Activated gamma-delta T cell (primary cell): ENCODE measurements at places on chromosomes 12 and 14.

DNA sequence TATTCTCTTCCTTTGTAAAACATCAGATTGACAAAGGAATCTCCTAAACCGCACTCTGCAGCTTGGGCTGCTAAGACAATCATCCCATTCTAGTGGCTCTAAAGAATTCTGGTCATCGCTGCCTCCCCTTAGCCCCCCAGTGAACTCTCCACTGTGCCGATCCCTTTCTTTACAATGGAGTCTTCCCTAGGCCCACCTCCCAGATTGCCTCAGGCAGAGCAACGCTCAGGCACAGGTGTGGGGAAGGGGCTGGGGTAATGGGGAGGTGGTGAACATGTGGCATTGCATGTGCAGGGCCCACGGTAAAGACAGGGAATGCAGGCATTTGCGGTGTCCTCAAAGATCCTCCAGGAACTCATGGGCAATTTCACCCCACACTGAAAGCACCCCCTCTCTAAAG, 86.3 kb downstream of the PLEKHG3 start:
- DNase-seq, result no peak

DNA sequence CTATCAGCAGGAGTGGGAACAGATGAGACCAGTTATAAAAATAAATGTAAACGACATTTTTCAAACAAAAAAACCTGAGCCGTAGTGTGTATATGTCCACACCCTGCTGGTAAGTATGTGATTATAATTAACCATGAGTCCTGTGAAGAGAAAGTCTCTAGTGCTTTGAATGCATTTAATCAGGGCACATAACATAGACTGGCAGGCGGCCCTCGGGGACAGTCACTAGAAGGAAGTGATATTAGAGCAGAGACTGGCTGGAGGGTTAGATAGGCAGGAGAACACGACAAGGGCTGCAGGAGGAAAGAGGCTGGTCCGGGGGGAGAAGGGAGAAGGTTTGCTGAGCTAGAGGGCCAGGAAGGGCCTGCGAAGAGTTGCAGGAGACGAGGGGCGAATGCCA, 23.8 kb upstream of the ELK3 start:
- no peak for DNase-seq

DNA sequence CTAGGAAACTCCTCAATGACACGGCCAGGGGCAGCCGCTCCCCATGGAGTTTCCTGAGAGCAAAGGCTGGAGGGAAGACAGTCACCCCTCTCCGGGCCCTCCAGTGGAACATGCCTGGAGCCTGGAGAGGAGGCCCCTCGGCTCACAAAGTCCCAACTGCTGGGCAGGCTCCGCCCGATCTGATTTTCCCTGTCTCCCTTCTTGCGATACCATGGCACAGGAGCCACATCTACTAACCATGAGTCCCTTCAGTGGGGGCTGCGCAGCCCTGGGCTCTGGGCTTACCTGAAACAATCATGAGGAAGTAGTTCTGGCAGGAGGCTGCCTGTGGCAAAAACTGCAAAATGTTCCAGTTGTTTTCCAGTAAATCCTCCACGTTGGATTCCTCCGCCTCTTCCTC, 15.3 kb downstream of the P2RX2 start:
- DNase-seq, result no peak

DNA sequence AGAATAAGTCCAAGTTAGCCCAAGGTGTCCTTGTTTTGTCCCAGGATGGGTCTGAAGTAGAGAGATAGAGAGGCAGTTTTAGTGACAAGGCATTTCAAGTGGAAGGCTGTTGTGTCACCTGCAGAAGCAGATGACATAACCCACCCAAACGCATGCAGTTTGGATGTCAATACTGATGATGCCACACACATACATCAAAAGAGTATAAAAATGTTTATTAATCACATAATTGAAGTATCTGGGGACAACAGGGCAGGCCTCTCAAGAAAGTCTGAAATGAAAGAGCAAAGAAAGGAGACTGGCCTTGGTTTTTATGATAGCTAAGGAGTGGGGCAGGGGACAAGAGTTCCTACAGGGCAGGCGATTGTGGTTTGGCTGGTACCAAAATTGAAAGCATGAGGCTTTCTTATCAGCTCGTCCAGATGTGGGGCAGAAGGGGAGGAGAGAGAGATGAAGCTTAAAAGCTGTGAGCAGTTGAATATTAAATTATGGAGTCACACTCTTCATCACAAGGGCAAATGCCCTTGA, 78.4 kb upstream of the TSPAN8 start:
- no peak for DNase-seq

GRCh38 chr12:108119126-108119973, 9.7 kb upstream of the WSCD2 start:
- no peak for DNase-seq
